ENCODE measurements at places on chromosomes 3 and 15.
A peak's percentile ranks its signal among the peaks of the same experiment; 100 is the strongest.

DNA sequence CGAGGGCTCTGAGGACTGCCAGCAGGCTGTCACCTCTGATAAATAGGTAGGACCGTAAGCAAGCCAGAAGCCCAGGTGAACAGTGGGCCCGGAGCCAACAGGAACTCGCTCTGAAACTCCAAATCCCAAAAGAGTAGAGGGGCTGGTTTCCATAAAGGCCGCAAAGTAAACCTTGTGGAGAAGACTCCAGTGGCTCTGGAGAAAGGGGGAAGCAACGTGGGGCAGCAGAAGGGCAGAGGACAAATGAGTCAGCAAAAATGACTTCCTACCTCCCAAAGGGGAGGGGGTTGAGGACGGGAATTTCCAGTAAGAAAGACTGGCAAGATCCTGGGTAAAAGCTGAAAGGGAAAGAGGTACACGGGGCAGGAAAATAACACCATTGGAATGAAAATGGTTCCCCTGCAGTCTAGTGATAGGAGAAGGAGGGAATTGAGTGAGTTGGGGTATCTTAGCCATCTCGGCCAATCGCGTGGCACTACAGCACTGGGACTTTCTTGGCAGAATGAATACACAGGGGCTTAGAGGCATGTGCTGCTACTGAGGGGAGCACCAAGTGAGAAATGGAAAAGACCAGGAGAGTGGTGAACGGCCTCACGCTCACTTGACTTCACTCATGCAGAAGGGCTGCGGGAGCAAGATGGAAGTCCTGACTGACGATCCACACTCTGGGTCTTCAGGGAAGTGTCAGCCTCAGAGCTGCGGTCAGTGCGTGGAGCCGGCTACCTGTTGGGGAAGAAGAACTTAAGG, 33.2 kb downstream of the BMF start:
- no peak for DNase-seq

GRCh38 chr3:132679911-132680310, 19.8 kb downstream of the UBA5 start:
- DNase-seq, result no peak

DNA sequence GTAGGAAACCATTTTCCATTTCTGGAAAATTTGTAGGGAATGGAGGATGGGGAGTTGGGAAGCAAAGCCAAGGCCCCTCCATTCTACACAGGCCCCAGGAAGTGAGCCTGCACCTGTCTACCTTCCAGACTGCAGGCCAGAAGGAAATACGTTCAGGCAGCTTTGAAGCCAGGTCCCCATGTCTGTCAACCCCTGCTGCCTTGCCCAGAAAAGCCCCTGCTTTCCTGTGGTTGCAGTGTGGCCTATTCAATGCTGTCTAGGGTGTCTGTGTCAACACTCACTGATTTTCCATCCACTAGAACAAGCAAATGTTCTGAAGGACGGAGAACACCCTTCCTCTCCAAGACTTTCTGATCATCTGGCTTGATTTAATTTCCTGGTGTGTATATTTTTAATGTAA, 281.9 kb downstream of the TLE3 start:
- no peak for DNase-seq

GRCh38 chr3:171915275-171915674, 72.1 kb downstream of the TMEM212 start:
- DNase-seq, result no peak

- no peak for DNase-seq
These were observed 34.8 kb downstream of the UBE2E1 start for GRCh38 chr3:23840521-23840920.

- peak; percentile 45 for DNase-seq
These were observed 296.3 kb downstream of the UACA start for GRCh38 chr15:70466895-70467529.

DNA sequence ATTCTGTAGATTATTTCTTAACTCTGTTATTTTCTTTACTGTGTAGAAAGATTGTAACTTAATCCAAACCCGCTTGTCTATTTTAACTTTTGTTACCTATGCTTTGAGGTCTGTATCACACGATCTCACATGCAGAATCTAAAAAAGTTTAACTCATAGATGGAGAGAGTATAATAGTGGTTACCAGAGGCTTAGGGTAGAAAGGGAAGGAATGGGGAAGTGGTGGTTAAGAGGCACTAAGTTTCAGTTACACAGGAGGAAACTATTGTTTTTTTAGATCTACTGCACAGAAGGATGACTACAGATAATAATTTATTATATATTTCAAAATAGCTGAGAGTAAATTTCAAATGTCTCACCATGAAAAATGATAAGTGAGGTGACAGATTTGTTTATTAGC, 515.2 kb downstream of the RSL24D1 start:
- no peak for DNase-seq

GRCh38 chr3:12351145-12351544, 62.3 kb downstream of the PPARG start:
- DNase-seq, result no peak

GRCh38 chr15:57314221-57314620, 62.1 kb upstream of the CGNL1 start:
- no peak for DNase-seq

DNA sequence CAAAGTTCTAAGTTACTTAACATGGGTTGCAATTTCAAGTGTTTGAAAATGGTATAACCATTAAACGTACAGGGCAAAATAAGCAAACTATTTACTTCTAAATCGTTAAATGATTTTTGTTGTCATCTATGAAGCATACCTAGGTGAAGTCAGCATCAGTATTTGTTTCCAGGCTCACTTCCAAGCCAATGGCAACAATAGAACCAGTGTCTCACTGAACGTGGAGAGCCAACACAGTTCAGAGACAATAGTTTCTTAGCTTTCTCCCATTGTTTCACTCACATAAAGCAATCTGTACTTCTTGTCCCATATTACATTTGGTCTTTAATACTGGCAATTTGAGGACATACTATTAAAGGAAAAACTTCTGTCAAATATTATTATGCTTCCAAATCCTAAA, 397.2 kb downstream of the MECOM start:
- no peak for DNase-seq

DNA sequence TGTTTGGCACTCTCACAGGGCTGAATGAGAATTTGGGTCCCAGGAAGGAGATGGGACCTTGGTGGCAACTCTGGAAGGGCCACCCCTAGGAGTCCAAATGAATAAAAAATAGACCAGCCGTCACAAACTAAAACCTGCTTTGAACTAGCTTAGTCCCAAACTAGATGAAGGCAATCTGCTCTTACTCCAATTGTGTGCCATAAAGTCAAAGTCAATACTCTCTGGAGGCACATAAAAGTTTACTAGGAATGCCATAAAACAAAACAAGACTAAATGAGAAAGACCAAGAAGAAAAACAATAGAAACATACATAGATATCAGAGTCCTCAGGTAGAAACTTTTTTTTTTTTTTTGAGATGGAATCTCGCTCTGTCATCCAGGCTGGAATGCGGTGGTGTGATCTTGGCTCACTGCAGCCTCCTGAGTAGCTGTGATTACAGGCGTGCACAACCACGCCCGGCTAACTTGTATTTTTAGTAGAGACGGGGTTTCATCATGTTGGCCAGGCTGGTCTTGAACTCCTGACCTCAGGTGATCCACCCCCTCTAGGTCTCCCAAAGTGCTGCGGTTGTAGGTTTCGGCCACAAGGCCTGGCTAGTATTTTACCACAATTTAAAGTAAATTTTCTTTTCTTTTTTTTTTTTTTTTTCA, 8.1 kb downstream of the GOLGA6L2 start:
- no peak for DNase-seq

DNA sequence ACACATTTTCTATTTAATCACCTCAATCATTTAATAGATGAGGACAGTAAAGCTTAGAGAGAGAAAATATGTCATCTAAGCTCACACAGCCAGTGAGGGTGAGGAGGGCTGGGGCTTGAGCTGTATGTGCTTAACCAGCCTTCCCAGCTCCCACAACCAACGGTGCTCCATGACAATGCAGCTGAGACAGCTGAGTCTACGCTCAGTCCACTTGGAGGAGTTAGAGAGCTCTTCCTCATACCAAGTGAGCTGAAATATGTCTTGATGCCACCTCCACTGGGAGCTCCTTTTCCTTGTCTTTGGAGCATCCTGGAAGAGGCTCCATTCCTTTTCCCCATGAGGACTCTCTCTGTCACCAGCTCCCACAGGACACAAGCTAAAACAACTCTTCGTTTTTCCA, 9.3 kb downstream of the HOMER2 start:
- DNase-seq, result no peak

- DNase-seq, result no peak
These were observed 29.6 kb downstream of the FSIP1 start for GRCh38 chr15:39752991-39753390.

DNA sequence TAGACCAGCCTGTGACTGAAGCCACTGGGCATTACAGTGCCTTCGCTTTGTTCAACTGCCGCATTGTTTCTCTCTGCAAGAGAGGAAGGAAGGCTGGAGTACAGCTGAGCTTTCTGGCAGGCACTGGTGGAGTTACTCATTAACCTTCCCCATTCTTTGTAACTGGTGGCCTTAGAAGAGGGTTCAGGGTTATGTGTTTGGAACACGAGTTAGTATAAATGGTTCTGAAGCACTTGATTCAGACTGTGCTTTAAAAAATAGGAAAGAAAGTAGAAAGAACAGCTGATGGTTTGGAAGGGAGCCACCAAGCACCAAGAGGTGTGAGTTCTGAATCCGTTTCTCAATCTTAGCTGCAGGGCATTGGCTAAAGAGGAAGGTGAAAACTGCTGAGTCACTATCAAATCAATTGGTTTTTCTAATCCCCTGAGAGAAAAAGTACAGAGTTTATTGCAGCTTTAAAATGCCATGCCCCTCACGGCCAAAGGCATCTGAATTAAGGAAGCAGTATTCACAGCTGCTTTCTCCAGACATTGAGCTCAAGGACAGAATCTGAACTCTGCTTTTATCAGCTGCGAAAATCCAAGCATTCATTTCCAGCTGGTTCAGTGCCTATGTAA, 3.6 kb downstream of the HGD start:
- DNase-seq, result no peak

DNA sequence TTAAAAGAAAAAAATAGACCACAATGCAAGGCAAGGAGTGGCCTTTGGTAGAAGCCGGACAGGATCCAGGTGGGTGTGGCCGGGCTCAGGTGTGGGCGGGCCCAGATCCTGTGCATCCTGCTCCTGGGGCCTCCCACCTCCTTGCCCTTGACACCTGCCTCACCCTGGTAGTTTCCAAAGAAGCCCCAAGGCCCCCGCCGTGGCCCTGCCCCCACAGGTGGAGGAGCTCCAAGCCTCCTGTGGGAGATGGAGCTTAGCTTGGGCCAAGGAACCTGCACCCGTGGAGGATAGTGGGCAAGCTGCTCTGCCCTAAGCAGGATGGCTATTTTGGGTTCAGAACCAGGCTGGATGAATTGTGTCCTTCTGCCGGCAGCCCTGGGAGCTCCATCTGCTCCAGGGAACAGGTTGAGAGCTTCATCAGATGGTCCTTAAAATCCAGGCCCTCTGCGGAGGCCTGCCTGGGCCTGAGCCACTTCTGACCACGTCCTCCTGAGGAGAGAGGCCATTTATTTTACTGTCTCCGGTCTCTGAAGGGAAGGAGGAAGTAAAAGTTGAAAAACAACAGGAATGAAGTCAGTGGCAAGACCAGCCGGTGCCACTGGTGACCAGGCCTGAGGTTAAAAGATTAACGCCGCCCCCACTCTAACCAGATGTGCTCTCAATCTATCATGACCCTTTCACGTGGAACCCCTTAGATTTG, 53.9 kb upstream of the KLF13 start:
- no peak for DNase-seq

DNA sequence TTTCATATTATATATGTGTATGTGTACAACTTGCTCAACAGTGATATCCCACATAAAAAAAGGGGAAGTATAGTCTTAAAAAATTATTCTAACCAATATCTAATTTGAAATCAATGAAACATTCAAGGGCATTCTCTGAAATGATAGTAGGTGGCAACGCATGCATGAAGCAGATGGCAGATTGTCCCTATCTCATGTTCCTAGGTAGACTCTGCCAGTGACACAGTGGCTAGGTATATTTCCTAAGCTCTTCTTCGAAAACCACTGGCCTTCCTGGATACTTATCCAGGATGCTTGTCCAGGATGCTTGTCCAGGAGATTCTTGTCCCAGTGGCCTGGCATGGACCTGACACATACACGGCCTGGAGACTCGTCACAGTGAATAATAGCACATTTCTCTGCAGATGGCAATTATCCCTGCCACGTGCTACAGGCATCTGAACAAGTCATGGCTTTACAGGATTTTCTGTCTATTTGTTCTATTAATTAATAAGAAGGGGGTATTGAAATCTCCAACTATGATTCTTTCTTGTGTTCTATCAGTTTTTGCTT, 54.9 kb downstream of the OCA2 start:
- no peak for DNase-seq

DNA sequence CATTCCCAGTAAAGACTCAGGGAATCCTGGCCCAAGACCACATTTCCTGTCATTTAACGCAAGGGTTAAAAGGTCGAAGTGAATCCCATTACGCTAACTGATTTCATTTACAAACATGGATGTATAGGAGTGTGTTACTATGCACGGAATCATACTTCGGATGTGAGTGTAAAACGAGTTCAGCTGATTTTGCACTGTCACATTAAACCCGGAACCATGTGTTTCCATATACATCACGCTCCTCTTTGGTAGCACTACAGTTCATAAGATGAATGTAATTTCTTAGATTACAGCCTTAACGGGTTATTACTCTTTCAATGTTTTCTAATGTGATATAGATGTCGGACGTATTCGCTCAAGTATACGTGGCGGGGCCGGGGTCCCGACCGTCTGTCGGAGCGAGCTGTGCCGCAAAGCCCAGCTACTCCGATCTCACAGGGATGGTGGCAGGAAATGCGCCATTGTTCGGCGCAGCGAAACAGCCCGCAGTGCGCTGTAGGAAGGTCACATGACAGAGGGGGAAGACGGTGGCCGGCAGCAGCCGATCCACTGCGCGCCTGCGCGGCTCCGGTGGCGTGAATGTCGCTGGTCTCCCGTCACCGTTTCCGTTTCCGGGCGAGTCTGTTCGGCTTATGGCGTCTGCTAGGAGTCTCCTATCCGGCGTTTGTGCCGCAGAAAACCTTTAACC, 97.3 kb downstream of the NPAP1 start:
- peak; percentile 59 for DNase-seq

- DNase-seq, result no peak
These were observed 15.0 kb downstream of the FRMD4B start for GRCh38 chr3:69370901-69371301.

DNA sequence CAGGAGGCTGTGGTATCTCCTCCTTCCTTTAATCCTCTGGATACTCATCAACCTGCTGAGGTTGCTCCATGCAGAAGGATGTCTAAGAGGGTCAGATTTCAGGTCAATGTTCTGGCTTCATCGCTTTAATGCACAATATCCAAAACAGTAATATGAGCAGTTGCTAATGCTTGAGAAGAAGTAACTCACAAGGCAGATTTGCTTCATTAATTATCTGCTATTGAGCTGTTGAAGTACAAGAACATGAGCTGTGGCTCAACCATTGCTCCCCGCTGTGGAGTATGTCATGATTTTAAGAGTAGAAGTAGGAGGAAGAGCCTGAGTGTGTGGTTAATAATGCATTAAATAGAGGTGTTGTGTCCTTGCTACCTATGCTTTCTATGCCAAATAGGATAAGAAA, 1412.9 kb upstream of the ALCAM start:
- no peak for DNase-seq
